A549 (cell line): ENCODE measurements at places on chromosomes 2 and 18. TPM values are rescaled to one million over a fixed set of nuclear protein-coding genes. Genes with fewer than 3 reads are reported as not detected.

TMEM17 gene
- 4.4 to 5.2 TPM (median 4.9 TPM) in 3 replicates for polyA plus RNA-seq

DNA sequence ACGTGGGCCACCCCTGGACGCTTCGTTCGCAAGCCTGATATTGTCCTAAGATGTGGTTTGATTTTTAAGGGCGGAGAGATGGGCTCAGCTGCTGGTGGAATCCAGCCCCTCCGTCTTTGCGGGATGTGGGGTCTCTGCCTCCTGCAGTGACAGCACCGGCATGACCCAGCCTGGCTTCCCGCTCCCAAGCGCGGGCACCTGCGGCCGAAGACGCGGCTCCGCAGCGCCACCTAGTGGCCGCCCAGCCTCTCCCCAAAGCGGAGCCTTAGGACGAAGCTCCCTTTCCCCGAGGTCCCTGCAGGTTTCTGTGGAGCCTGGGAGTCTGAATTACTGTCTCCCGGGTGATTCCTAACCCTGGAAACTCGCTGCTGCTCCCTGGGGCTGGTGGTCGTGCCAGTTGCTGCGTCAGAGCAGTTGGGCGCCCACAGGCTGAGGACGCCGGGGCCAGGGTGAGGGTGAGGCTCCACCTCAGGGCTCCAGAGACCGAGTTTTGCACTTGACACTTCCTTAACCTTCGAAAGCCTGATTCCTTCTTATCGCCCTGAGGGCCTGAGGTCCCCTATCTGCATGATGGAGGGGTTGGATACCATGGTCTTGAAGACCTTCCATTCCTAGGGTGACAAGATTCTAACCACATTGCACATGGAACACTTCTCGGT is 137.5 kb downstream of the TPO start:
- peak; percentile 46 for DNase-seq

DNA sequence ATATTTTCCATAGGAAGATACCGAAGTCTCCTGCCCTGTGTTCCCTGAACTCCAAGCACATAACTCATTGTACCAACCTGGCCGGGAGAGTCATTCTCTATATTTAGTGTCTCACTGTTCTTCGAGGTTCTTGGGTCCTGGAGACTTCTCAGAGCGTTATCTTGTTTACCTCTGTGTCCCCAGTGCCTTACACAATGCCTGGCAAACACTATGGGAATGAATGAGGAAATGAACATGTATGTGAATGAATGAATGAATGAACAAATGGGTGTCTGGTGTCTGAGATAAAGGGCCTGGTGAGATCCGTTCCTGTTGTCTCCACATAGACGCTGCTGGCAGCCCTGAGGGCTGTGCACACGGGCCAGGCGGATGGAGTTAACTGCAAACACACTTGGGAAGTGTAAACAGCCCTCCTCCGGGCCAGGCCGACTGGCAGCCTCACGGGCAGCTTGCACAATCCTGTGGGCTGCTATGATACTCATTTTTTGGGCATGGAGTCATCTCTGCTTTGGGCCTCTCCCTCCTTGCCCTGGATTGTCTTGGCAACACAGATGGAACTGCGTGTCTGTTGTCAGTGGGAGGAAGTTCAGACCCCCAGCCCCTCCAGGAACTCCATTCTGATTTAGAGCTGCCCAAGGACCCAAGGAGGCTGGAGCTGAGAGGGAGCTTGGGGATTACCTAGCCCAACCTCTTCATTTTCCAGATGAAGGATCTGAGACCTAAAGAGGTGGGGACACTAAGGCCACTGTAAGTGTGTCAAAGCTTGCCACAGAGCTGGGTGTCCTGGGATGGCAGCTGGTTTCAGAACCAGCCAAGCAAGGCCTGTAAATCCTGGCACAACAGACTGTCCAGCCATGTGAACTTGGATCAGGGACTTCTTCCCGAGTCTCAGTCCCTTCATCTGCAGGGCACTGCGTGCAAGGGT is 124.4 kb downstream of the INHBB start:
- peak; percentile 78 for DNase-seq

- DNase-seq = no peak
Observed at GRCh38 chr2:181575024-181575649, 81.8 kb downstream of the CERKL start.

- DNase-seq = no peak
Observed at GRCh38 chr2:181570833-181571661, 85.9 kb downstream of the CERKL start.

GCG gene
- polyA plus RNA-seq = not detected in 3 replicates

ABCG5 gene
- not detected in 3 replicates for polyA plus RNA-seq

- DNase-seq = no peak
Observed at GRCh38 chr2:75516378-75517360, 44.1 kb downstream of the EVA1A start.

GRCh38 chr2:226050822-226051221 is 651.3 kb downstream of the NYAP2 start:
- no peak for DNase-seq

- no peak for DNase-seq
Observed at GRCh38 chr2:88318071-88318955, 134.2 kb downstream of the FOXI3 start.

- DNase-seq = no peak
Observed at GRCh38 chr2:154762638-154763037, 64.1 kb downstream of the KCNJ3 start.
